Sciatic nerve (tissue), 2 donors: ENCODE measurements at places on chromosomes 16 and 17.

DNA sequence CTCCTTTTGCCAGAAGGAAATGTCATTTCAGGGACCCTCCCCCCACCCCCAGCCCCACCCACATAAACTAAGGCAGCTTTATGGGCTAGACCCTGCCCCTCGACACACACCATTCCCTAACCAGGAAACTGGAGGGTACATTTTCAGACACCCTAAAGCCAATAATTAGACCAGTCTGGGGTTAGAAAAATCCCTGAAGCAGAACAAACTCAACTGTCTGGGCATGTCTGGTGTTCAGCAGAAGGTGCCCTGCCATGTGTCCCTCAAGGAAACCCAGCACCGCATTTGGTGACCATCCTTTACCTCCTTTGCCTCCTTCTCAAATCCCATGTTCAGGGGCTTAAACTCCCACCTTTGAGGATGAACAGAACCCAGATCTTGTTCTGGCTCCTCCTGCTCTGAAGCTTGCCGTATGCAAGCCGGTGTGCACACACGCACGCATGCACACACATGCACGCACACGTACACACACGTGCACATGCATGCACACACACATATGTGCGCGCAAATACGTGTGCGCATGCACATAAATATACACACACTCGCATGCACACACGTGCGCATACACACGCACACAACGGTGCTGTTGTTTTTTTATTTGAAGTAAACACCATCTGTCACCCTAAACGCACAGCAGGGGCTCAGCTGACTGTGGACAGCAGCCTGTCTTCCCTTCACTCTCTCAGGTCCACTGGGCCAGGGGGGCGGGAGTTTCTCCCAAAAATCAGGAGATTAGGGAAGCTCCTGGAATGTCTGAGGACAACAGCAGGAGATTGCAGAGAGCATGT, 156.8 kb upstream of the TNRC6C start:
- no peak for DNase-seq

DNA sequence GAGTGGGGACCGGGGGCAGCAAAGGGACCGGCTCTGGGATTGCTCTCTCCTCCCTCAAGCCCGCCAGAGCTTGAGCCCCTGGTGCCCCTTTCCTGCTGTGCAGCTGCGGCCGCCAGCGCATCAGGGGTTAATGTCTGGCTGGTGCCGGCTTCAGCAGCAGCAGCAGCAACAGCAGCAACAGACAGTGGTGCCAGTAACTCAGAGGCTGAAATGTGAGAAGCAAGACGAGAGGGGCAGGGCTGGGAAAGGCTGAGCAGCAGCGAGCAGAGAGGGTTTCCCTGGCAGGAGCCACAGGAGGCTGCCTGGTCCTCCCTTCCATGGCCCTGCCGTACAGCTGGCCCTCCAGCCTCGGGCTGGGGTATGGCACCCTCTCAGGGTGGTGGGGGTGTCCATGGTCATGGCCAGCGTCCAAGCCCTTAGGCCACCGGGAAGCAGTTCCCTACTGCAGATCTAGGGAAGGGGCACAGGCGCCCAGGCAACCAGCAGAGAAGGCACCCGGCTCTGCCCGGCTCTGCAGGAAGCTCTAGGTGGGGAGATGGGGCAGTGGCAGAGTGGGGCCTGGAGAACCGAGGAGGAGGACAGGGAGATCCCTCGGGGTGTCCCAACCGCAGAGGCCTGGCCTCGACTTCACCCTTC, 21.1 kb upstream of the TFAP4 start:
- peak; percentile 72 for DNase-seq

GRCh38 chr17:9174779-9175574, 153.7 kb downstream of the NTN1 start:
- no peak for DNase-seq

DNA sequence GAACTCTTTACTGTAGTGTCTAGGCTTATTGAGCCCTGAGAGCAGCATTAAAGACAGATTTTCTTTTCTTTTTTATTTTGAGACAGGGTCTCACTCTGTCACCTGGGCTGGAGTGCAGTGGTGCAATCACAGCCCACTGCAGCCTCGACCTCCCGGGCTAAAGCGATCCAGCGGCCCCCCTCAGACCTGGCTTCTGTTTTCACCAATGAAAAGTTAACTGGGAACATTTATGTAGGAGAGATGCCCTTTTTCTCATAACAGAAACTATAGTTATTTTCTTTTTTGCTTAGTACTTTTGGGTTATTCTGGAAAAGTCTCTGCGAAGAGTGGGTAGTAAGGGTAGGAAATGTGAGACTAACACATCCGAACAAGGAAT, 1.5 kb downstream of the MAP1LC3B start:
- DNase-seq: peak; percentile 52

- no peak for DNase-seq
Measured at GRCh38 chr17:62855156-62855555, 47.0 kb upstream of the MARCHF10 start.

DNA sequence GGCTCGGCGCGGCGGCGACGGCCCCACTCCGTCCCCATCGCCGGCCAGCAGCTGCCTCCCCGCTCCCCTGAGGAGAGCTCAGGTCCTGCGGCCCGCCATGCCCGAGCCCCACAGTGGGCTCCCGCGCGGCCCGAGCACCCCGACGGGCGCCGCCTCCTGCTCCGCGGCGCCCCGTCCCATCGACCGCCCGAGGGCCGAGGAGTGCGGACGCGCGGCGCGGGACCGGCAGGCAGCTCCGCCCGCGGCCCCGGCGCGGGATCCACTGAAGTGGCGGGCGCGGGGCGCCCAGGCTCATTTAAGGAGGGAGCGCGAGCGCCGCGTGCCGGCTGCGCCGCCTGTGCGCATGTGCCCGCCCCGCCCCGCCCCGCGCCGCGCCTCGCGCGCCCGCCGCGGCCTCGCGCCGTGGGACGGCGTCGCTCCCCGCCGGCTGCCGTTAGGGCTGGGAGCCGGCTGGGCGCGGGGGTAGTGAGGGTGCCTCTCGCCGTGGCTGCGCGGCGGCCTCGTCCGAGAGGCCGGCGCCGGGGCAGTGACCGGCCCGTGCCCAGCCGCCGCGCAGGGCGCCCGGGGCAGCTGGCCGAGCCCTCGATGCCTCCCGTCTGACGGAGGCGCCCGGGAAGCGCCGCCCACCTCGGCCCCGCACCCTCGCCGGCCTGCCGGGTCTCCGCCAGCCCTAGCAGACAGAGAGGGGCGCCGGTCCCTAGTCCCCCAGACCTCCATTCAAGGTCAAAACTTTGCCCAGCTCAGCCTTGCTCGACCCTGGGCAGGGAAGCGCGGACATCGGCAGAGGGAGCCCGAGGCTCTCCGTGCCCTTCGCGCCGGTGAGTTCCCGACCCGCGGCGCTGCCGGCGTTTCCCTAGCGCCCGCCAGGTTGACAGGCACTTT, at the start of gene NETO2:
NETO2 (minus strand) TSS at position 269 of the 882 bp plus-strand sequence. CDS start 333 bp downstream, outside the sequence.
- peak; percentile 64 for DNase-seq

GRCh38 chr17:80836971-80837481, 154.6 kb upstream of the CHMP6 start:
- DNase-seq: no peak

- DNase-seq: no peak
Measured at GRCh38 chr17:21228111-21228510, 14.2 kb upstream of the TMEM11 start.

- no peak for DNase-seq
Measured at GRCh38 chr16:30985401-30986128, 558 bp downstream of the HSD3B7 start.

DNA sequence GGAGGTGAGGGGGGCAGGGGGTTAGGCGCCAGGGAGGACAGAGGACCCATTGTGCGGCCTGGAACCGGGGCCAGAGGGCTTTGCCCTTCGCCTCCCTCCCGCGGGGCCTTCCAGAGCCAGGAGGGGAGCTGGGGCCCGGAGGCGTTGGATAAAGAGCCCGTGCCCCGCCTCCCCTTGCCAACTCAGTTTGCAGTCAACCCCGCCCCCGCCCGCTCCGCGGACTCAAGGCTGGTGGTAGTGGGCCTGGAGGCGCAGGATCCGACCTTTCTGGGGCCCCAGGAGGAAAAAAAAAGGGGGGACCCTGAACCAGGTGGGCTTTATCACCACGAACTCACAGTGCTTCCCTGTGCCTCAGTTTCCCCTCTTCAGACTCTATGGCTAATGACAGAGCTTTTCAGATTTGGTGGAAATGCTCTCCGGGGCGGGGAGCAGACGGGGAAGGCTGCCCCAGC, 2.0 kb upstream of the SPHK1 start:
- peak; percentile 84 for DNase-seq

DNA sequence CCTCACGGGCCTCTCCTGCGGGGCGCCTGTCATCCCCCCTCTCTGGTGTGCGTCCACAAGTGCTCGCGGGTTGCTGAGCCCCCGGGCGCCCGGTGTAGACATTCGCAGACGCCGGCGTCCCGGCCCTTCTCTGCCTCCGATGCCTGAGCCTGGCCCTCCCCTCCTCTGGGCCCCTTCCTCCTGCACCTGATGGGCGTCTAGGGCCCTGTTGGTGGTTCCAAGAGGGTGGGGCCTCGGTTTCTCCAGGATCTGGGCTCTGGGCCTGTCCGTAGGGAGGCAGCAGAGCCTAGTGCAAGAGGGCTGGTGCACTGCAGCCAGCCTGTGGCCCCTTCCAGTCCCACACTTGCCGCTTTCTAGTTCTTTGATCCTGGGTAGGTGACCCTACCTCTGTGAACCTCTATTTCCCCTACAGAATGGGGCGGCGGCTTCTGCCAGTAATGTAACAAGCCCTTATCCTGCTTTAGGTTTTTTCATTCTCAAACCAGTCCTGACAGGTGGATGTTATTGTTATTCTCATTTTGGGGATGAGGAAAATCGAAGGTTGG, 623 bp downstream of the E4F1 start:
- DNase-seq: no peak

DNA sequence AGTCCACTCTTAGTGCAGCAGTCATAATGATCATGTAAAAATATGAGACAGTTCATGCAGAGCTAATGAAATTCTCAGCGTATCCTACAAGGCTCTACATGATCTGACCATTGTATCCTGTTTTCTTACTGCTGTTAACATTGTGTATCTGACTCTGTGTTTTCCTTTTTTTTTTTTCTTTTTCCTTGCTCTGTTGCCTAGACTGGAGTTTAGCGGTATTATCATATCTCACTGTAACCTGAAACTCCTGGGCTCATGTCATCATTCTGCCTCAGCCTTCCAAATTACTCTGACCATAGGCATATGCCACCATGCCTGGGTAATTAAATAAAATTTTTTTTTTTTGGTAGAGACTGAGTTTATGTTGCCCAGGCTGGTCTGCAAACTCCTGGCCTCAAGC, 12.1 kb downstream of the DUS2 start:
- DNase-seq: no peak

GRCh38 chr17:6536566-6537065, 19.7 kb downstream of the PITPNM3 start:
- no peak for DNase-seq

DNA sequence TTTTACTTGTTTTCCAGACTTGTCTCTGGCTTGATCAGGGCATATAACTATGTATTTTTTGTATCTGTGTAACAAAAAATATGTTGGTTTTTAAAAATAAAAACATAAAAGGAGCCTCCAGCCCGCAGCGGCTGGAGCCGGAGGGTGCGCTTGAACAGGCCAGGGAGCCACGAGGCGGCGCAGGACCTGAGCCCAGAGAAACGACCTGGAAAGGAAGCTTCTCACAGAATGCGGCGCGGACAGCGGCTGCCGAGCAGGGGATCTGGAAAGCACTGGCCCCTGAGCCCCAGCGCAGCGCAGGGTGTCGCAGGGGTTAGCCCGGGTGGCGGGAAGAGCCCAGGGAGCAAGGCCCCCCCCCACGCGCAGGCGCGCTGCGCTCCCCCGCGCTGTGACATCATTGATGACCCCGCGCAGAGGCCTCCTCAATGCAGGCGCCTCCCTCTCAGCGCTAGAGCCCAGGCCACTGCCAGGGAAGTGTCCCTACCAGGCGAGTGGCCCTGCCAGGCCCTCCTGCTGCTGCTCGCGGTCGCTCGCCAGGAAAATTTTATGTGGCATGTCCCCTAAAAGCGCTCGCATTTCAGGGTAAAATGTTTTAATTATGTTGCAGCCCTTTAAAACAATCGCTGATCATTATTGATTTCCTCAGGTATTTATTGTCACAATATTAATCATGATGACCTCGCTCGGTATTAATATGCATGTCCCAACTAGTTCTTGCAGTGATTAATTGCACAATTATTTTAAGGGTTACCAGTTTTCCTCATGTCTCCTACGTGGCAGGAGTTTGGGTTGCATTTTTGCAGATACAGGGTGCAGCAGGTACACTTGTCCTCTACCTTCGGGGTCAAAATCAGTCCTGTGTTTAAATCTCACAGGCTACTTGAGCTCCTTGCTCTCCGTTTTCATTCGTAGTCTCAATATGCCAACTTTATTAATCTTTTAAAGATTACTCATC, 134.2 kb downstream of the USP22 start:
- DNase-seq: peak; percentile 93

- no peak for DNase-seq
Measured at GRCh38 chr17:2594722-2595599, 1.5 kb downstream of the PAFAH1B1 start.

GRCh38 chr16:73016488-73016830, 31.5 kb downstream of the ZFHX3 start:
- DNase-seq: no peak

- DNase-seq: no peak
Measured at GRCh38 chr16:48829336-48830310, 219.6 kb upstream of the N4BP1 start.

DNA sequence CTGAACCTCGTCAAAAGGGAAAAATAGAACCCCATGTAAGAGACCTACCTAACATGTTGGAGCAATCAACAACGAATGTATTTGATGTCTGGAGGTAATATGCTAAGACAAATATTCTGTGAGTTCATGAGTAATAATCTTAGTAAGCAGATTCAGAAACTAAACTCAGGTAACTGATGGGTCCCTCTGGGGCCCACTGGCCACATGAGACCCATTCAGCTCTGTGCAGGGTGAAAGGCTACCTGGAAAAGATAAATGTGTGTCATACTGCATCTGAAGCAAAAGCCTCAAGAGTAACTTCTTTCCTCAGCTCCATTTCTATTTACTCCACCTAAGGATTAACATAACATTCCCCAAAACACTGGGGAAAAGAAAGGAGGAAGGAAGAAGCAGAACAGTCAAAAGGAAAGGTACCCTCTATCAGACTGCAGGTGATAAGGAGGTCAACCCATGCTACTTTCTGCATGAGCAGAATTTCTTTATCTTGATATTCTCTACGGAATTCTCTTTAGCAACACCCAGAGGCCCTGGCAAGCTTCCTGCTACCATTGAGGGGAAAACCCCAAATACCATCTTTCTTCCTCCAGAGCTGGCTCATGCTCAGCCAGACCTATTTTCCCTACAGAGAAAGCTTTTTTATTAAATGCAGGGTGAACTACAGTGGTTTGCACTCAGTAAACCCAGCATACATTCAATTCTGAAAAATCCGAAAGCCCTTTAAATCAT, 37.7 kb upstream of the ABCA6 start:
- peak; percentile 59 for DNase-seq

GRCh38 chr17:37430051-37430627, 23.5 kb downstream of the TADA2A start:
- DNase-seq: no peak

- peak; percentile 51 for DNase-seq
Measured at GRCh38 chr17:80384078-80384960, 30.6 kb upstream of the ENDOV start.

- peak; percentile 88 for DNase-seq
Measured at GRCh38 chr17:78168242-78168902, at the start of gene SYNGR2. Gene SYNGR2 (plus strand): TSS chr17:78168581. CDS start chr17:78168617, 36 bp downstream.

DNA sequence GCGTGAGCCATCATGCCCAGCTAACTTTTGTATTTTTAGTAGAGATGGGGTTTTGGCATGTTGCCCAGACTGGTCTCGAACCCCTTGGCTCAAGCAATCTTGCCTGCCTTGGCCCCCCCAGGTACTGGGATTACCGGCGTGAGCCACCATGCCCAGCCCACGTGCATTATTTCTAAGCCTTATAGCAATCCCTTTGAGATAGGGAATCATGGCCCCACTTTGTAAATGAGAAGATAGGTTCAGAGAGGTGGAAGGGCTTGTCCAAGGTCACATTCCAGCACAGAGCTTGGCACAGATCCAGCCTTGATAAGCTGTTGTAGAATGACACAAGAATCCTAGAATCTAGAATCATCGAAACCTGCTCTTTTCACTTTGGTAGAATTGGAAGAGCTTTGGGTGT, 4.2 kb upstream of the PYCARD start:
- no peak for DNase-seq
